Midbrain (tissue), 1 donor: ENCODE measurements at places on chromosomes 7 and 10.

GRCh38 chr7:44161371-44161770 lies 20.2 kb upstream of the MYL7 start:
- no peak for DNase-seq

DNA sequence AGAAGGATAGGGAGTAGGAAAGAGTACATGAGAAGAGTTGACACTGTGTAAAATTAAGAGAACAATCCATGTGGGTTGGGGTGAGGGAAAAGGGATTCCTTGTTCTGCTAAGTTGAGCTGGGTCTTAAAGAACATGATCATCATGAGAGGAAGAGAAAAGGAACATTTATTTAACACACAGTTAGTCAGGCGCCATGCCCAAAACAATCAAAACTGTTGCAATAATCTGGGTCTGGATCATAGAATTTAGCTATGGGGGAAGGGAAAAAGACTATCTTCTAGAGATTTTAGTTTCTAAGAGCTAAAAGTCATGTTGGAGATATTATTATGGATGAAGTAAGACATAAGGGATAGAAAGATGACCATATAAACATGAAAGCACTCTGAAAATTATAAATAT lies 178.9 kb downstream of the SEM1 start:
- no peak for DNase-seq

DNA sequence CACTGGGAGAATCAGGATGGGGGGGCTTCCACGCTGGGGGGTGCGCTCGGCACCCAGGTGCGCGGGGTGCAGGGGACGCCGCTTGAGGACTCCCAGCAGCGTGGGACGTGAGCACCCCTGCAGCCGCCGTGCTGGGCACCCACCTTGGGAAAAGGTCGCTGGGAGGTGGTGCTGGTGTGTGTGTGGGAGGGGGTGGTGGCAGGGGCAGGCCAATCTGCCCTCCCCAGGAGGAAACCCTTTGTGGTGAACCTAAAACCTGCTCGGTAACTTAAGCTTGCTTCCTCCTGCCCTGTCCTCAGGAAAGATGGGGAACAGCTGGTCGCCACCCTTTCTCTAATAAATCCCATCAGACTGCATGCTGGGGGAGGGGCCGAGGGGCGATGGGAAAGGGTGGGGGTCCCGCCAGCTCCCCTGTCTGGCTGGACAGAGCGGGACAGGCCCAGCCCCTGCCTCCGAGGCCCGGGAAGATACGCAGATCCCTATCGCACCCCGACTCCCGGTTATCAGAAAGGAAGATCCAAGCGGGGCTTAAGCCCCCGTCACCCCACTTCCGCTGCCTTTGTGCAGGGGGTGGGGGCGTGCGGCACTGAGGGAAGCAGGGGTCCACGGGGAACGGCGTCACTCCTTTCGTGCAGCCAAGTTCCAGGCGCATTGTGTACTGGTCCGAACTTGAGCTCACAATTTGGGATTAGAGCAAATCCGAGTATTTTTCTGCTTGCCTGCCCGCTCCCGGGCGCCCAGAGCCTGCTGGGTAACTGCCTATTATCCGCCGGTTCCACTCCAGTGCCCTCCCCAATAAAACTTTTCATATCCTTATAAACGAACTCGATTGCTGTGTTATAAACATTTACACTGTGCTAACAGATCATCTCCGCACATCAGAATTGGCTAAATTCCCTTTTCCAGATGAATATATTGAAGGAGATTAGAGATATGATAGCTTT lies 64.6 kb downstream of the UNCX start:
- no peak for DNase-seq

DNA sequence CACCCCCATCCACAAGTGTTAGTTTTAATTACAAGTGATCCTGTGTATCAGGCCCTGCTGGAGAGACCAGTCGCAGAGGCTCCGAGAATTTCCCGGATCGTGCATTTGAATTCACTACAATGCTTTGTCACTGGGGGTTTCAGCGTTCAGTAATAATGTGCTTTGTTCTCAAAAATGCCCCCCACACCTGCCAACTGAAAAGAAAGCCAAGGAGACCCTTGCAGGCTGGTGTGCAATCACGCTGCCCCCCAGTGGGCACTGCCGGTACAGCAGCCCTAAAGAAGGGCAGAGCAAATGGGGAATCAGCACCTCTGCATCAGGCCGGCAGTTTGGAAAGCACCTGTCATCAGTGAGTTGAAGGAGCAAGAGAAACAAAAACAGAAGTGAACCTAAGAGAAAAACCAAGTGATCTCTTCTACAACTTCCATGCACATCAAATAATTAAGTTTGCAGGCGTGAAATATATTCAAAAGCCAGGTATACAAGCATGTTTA lies 177.6 kb downstream of the PARD3 start:
- peak; percentile 53 for DNase-seq

DNA sequence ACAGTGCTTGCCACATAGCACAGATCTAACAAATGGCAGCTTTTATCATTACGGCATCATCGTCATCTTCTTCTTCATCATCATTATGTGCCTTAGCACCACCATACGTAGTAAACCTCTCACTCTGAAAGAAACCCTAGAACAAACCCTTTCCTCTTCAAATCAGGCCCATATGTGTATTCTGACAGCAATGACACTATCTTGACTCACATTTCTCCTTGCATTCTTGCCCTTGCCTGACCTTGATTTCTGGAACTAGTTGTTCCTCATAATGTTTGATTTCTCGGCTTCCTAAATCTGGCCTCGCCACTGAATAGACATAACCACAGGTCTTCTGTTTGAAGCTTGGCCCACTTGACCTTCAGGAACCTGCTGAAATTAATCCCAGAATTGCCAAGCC lies 115.3 kb downstream of the DGKI start:
- DNase-seq, result no peak

- peak; percentile 32 for DNase-seq
Measured at GRCh38 chr7:1647961-1648672, 22.0 kb upstream of the ELFN1 start.

DNA sequence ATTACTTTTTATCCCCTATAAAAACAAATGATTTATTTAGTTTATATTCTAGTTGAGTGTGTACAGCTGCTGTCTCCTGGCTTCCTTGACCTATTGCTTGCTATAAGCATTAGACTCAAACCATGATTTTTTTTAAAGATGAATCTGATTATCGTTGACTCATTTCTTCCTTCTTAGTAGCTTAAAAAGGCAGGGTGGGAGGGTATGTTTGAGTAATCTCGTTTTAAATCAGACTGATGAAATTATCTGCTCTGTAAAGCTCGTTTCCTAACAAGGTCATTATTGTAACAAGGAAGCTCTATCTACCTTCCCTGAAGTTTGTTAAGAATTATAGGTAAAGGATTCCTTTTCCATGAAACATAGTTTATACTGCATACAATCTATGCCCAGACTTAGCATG lies 276.3 kb upstream of the KCND2 start:
- no peak for DNase-seq

DNA sequence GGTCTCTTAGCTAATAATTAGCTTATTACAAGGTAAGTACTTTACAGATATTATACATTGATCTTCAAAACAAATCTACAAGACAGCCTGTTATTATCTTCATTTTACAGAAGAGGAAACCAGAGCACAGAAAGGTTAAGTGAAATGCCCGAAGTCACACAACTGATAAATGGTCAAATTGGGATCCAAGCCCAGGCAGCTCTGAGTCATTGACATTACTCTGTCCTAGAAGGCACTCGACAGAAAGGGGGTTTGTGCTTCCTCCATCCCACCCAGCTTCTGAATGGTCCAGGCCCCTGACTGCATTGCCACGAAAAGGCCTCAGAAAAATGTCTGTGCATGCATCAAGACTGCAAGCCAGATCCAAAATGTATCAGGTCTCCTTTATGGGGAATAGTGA lies 81.3 kb upstream of the ZNF438 start:
- no peak for DNase-seq

- no peak for DNase-seq
Measured at GRCh38 chr10:124647421-124648130, 96.6 kb downstream of the FAM53B start.

DNA sequence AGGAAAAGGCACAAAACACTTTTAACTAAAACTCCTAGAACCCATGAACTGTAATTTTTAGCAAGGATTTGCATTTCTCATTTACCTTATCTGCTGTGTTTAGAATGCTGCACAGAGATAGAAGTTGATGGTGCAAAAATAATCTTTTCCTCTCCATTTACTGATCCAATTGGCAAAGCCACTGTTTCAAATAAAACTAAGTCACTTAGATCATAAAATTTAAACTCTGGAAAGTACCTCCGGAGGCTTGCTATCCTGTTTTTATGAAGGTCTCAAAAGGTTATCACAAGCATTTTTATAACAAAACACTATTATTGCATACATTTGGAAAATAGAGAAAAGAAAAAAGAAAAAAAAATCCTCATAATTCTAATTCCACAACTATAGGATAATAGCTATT lies 7.6 kb downstream of the CPA2 start:
- no peak for DNase-seq

DNA sequence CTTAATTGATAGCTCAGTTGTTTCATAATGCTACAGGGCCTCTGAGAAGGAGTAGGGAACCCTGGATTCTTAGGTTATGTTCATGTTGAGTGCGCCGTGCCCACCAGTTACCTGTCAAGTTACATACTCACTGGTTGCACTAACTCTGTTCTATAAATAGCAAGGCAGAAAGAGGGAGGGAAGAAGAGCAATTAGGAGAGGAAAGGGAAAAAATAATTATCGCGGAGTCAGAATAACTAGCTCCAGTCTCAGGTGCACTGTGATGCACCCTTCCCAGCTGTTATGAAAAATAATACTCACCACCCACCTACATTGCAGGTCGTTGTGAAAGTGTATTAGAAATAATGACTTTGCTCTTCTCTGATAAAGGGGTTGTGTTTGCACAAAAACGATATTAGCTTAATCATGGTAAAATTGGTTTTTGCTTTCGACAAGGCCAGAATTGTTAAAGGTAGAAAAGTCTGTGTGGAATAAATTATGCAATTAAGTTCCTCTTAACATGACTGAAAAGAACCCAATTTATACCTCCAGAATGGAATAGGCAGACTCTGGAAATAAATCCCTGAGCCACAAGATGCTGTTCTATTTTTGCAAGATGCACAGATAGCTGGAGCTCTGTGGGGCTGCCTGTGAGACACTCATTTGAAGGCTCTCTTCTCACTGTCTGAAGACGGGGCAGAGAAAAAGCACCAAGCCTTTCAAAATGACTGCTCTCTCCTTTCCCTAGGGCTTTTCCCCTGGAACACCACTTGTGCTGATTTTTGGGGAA lies 137.6 kb upstream of the PITRM1 start:
- DNase-seq, result no peak

DNA sequence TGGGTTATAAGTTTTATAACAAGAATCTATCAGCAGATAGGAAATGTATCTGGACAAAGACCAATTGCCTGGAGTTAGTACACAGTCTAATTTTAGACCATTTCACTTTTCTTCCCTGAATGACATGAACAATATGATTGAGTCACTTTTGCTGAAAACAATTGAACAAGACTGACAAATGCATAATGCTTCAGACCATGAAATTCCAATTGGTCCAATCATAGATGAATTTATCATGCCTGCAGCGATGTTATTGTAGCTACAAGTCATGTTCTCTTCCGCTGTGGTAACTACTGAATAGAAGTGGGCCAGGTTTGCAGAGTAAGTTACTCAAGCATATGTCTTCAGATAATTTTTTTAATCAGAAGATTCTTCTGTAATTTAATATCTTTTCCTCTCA lies 73.4 kb downstream of the VSTM2A start:
- no peak for DNase-seq

- no peak for DNase-seq
Measured at GRCh38 chr7:36312064-36312914, 77.4 kb upstream of the ANLN start.

DNA sequence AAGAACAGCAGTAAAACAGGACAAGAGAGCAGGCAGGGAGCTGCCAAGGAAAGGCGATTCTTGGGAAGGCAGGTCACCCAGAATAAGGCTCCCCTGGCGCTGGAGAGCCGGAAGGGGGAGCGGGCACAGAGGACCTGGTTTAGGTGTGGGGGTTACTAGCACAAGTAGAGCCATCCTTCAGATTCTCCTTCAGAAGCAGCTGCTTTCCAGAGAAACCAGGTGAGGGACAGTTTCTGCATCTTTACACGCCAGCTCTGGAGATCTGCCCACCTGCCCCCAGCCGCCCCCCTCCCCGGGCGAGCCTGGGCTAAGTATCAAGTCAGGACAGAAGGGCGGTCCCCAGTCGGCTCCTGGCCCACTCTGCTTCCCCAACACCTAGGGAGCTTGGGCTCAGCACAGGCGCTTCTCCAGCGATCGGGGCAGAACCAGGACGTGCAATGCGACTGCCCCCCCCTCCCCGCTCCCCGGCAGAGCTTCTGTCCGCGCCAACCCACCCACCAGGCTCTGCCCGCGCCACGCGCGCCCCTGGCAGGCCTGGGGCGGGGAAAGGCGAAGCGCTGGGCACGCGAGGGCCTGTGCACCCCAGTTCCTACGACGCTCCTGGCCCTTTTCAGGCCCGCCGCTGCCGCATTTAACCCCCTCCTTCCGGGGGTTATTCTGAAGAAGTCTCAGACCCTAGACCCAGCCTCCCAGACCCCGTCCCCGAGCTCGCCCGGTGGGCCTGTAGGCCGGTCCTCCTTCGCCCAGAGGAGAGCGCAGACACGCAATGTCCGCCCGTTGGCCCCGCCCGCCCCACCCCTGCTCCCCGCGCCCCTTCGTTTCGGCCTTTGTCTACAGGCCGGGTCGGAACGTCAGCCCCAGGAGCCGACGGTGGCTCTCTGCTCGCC lies 4.4 kb upstream of the EN2 start:
- no peak for DNase-seq

DNA sequence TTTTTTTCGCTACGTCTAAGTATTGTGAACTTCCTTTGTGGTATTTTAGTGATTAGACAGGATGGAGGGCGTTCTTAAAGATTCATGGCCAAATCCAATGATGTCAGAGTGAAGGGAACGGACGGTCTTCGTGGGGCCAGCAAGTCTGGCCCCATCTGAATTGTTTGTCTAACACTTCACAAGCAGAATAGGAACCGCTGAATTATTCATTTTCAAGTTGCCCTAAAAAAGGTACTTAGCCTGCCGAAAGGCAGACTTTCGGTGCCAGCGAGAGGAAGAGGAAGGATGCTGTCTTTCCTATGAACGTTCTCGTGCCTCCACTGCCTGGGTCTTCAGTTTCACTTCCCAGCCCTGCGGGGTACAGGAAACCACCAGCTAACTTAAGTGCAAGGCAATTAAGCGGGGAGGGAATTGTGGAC lies 145.7 kb upstream of the SH2B2 start:
- peak; percentile 18 for DNase-seq

GRCh38 chr7:14201353-14201752 lies 211.9 kb upstream of the ETV1 start:
- no peak for DNase-seq

GRCh38 chr7:70456719-70457118 lies 675.2 kb upstream of the GALNT17 start:
- DNase-seq, result no peak

- DNase-seq, result no peak
Measured at GRCh38 chr7:118420888-118421287, 196.4 kb downstream of the ANKRD7 start.
